HTR-8/SVneo (cell line): ENCODE measurements at places on chromosomes 12 and 14.

GRCh38 chr14:63308723-63309317 is 9.9 kb downstream of the GPHB5 start:
- peak; percentile 60 for DNase-seq

DNA sequence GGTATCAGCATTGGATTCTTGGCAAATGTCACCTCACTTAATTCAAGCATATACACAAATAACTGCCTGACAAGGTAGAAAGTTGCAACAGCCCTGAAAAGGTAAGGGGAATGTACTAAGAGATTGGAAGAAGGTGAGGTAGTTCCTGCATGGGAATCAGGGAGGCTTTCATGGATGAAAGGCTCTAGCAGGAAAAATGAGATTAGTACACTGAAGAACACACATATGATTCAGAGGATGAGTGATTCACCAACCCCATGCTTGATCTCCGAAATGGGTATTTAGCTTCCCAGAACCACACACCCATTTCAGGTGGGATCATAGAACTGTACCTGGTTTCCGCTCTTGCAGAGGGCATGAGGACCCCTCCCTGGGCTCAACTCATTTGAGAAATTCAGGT is 65.8 kb downstream of the PAH start:
- DNase-seq: no peak

DNA sequence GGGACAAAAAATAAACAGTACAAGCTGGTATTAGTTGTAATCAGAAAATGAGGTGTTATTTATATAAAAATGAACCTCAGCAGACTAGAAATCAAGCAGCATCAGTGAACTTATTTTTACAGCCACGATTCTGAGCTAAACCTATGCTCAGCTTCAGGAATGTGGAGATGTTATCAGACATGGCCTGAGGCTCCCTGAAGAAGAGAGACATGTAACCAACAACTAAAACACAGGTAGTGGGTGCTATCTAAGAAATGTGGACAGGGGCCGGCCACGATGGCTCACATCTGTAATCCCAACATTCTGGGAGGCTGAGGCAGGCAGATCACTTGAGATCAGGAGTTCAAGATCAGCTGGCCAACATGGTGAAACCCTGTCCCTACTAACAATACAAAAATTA is 534.3 kb downstream of the VRK1 start:
- no peak for DNase-seq

GRCh38 chr14:95445676-95446075 is 70.8 kb downstream of the SYNE3 start:
- no peak for DNase-seq

- DNase-seq: no peak
These were observed 268.0 kb downstream of the KCNC2 start for GRCh38 chr12:74941670-74942069.

- DNase-seq: no peak
These were observed 58.0 kb downstream of the EEA1 start for GRCh38 chr12:92871116-92871515.

DNA sequence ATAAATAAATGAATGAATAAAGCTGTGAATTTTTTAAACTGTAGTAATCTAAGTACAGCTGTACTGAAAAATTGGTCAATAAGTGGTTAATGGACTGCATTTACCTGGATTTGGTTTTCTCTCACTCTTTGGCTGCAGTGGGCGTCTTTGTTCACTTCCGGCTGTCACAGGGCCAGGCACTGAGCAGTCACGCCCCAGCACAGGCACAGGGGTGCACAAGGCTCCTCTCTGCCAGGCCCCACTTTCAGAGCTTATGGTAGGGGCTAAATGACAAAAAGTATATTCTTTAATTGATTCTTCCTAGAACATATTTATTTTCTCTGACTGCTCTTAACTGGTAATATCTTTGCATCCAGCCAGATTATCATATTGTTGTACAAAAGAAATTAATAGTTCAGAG is 70.6 kb upstream of the DYNC1H1 start:
- no peak for DNase-seq

DNA sequence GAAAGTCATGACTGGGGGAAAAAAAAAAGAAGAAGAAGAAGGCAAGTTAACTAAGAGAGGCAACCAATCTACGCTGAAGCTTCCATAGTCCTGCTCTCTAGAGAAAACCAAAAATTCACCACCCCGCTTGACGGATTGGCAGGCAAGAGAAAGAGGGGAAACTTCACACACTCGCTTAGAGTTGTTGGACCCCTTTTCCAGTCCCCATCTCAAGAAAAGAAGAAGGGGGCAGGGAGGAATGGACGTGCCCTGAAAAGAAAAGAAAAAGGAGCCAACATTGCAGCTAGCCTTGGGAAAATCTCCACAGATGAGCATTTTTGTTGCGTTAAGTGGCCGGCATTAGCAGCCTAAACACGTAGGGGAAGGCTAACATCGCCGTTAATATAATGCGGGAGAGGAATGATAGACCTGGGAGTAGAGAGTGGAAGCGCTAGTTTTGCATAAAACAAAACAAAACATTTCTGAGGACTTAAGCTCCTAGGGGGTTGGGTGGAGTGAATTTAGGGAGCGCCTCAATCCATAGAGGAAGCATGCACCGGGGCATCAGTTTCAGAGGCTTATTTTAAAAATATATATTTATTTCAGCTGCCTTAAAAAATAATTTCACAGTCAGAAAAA is 11.3 kb upstream of the FOXG1 start:
- no peak for DNase-seq

GRCh38 chr14:68514608-68515194 is 278.2 kb downstream of the ZFP36L1 start:
- no peak for DNase-seq

GRCh38 chr12:103580026-103580425 is 7.0 kb upstream of the STAB2 start:
- no peak for DNase-seq

- no peak for DNase-seq
These were observed 4.0 kb upstream of the TESPA1 start for GRCh38 chr12:54988402-54989054.

- peak; percentile 63 for DNase-seq
These were observed 18.8 kb downstream of the SOCS2 start for GRCh38 chr12:93591137-93591868.

- DNase-seq: peak; percentile 79
These were observed 57.2 kb upstream of the RIN3 start for GRCh38 chr14:92456215-92457015.

DNA sequence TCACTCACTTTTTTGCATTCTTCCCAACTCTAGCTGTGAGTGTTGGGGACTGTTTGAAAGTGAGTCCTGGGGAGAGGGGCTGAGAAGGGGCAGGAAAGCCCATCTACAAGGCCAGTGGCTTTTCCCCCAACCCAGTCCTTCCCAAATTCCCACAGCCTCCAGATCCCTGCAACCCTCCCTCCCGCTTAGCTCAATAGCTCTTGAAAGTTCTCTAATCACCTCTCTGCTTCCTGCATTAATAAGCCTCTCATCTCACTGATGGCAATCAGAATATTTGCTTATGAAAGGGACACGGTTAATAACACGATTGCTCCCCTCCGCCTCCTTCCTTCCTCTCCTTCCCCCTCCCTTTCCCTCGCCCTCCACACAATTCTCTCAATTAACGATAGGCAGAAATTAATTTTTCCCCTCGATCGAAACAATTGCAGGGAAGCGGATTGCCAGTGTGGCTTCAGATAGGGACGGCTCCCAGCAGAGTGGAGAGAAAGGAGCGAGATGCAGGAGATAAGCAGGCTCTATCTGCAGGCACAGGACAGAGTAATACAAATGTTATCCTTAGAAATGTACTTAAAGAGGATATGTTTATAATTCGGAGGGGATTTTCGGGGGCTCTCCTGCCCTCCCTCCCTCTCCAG is 15.1 kb upstream of the GPATCH2L start:
- DNase-seq: no peak

DNA sequence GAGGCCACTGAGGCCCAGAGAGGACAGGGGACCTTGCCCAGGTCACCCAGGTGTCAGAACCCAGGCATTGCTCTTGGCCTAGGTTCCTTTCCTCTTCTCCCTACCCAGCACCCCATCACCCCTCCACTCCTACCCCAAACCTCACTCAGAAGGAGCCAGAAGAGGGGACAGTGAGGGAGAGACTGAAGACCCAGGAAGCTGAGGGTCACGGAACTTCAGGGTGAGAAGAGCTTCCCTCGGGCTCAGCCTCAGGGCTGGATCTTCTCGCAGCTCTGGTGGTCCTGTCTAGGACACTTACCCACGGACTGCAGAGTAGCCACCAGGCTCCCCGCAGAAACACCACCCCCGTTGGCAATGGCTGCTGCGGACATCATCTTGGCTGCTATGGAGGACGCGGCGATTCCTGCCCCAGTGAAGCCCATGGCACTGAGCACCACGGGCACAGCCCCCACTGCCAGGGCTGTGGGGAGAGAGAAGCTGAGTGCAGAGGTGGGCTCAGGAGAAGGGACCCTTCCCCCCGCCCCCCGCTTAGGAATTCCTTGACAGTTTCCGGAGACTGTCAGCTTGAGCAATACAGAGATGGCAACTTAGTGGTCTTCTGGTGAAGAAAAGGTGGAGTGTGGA is 1.1 kb downstream of the IFI27L2 start:
- DNase-seq: no peak

GRCh38 chr12:115572440-115572839 is 705.1 kb downstream of the MED13L start:
- no peak for DNase-seq

DNA sequence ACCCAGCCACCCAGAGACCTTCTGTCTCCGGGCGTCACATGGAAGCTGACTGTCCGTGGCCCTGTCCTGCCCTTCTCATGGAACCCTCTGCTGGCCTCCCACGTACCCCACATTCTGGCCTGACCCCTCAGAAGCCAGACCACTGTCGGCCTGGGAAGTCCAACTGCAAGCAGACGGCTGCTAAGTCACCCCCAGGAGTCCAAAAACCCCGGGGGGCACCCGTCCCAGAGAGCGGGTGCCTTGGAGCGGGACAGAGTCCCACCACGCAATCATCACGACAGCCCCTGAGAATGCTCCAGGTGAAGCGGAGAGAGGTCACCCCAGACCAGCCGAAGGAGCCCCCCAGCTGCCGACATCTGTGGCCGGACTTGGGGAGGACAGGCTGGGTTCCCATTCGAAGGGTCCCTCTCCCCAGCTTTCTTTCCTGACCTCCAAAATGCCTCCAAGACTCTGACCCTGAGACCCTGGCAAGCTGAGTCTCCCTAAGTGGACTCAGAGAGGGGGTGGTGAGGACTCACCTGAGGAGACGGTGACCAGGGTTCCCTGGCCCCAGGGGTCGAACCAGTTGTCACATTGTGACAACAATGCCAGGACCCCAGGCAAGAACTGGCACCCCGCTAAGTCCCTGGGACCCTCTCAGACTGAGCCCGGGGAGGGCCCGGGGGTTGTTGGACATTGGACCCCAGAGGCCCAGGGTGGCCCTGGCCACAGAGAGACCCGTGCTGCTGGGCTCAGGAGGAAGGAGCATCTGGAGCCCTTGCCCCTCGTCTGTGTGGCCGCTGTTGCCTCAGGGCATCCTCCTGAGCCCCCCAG is 337.1 kb downstream of the TMEM121 start:
- DNase-seq: no peak

DNA sequence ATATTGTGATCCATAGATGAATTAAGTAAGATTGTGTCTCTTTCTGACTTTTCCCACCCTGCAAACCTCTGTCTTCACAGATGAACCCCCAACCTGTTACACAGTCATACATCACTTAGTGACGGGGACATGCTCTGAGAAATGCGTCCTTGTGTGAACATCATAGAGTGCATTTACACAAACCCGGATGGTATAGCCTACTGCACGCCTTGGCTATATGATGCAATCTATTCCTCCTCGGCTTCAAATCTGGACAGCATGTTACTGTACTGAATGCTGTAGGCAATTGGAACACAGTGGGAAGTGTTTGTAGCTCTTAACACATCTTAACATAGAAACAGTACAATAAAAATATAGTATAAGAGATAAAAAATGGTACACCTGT is 7.4 kb upstream of the TESPA1 start:
- no peak for DNase-seq

DNA sequence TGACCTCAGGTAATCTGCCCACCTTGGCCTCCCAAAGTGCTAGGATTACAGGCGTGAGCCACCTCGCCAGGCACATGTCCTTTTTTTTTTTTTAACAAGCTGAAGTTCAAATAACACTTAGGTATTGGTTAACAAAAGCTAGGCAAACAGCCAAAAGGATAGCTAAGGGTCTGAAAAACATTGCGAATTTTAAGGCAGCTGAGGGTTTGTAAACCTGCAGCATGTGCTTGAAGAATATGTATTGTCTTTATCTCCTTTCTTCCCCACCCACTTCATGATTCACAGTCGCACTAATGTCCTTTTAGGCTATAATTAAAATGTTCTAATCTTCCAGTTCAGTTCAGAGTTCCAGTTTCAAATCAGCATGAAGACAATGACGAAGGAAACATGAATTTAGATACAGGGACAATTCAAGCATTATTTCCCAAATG is 30.1 kb upstream of the CERS5 start:
- no peak for DNase-seq

DNA sequence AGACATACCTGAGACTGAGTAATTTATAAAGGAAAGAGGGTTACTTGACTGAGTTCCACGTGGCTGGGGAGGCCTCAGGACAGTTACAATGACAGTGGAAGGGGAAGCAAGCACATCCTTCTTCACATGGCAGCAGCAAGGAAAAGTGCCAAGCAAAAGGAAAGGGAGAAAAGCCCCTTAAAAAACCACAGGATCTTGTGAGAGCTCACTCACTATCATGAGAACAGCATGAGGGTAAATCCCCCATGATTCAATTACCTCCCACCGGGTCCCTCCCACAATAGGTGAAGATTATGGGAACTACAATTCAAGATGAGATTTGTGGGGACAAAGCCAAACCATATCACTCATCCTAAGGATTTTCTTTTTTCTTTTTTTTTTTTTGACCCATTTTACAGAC is 177.8 kb upstream of the EEA1 start:
- no peak for DNase-seq

GRCh38 chr14:67285876-67286452 is 44.7 kb downstream of the PALS1 start:
- DNase-seq: peak; percentile 80

GRCh38 chr12:27534060-27534764 is 10.2 kb downstream of the PPFIBP1 start:
- DNase-seq: no peak

GRCh38 chr12:25130741-25131188 is 64.2 kb downstream of the DNAI7 start:
- no peak for DNase-seq

- no peak for DNase-seq
These were observed 24.0 kb downstream of the SYT1 start for GRCh38 chr12:78888568-78888967.
